ENCODE measurements at places on chromosomes 3 and 15. TPM values are rescaled to one million over a fixed set of nuclear protein-coding genes. Genes with fewer than 3 reads are reported as not detected.

The MAGEF1 gene
- 33.1 TPM for total RNA-seq

The FRG2C gene
- total RNA-seq = not detected

The CHL1 gene
- total RNA-seq = 1.9 TPM

The TMCO5A gene
- total RNA-seq = not detected

The SH2D7 gene
- total RNA-seq = 0.08 TPM

The C15orf61 gene
- total RNA-seq = 7.4 TPM

The C2CD4B gene
- not detected for total RNA-seq

The LXN gene
- 9.3 TPM for total RNA-seq

The C3orf49 gene
- total RNA-seq = not detected

The KY gene
- not detected for total RNA-seq

The PSTPIP1 gene
- 29.3 TPM for total RNA-seq

Measured in GM12878 (cell line).